HT-29 (cell line): ENCODE measurements at places on chromosomes 1 and 21.

- DNase-seq = no peak
Measured at GRCh38 chr1:29960156-29960755, 723.9 kb downstream of the PTPRU start.

DNA sequence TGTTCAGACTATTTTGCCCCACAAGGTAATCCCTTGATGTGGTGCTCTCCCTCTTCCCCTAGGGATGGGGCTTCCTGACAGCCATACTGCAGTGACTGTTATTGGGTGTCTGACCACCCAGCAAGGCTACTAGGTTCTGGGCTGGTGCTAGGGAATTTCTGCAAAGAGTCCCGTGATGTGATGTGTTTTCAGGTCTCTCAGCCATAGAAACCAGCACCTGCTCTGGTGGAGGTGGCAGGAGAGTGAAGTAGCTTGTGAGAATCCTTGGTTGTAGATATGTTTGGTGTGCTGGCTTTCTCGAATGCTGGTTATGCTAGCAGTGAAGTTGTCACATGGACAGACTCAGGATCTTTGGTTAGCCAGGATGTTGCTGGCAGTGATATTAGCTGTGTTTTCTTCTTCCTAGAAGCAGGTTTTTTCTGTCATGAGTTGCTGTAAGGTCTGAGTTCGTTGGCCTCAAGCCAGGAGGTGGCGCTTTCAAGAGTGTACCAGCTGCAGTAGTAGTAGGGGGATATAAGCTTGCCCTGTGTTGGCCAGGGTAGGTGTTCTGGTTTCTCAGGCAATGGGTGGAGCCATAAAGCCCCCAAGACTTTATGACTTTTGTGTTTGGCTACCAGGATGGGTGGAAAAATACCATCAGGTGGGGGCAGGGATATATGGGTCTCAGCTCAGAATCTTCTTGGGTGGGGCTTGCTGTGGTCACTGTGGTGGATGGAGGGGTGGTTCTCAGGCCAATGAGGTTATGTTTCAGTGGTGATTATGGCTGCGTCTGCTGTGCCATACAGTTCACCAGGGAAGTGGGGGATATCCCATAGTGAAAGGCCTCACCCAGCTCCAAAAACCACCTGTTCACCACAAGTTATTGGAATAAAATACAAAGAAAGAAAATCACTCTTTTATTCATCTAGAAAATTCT lies 1112.3 kb downstream of the KCNT2 start:
- no peak for DNase-seq

- DNase-seq = no peak
Measured at GRCh38 chr1:228963795-228964177, 228.5 kb downstream of the RHOU start.

DNA sequence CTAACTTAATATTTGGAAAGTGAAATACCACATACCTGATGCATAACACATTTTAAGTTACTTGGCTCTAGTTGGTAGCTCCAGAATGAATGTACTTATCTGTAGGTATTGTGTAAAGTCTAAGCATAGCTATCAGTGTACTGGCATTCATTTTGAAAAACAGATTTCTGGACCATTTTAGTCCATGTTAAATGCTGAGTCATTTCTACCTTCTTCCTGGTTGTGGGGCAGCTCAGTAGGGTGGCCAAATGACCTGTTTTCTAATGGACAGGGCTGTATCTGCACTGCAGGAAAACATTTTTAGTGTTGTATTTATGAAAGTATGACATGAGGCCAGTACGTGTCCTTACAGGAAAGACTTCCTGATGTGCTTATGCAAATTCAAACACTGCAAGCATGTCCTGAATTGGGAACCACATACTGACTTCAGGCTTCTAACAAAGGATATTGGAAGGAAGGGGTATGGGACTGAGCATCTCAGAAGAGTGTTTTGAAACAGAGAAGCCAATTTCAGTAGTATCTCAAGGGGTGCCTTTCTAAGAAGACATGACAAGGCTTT lies 300.3 kb upstream of the B3GALT2 start:
- no peak for DNase-seq

- DNase-seq = no peak
Measured at GRCh38 chr1:227306689-227307088, 11.6 kb downstream of the CDC42BPA start.

- peak; percentile 83 for DNase-seq
Measured at GRCh38 chr21:32403201-32403777, 9.2 kb upstream of the EVA1C start.
